ENCODE measurements at places on chromosomes 12 and 14. TPM values are rescaled to one million over a fixed set of nuclear protein-coding genes. Genes with fewer than 3 reads are reported as not detected.

Gene AACS
- total RNA-seq = 20.0 TPM

GRCh38 chr12:105477873-105478272 lies 147.4 kb downstream of the C12orf75 start:
- H3K36me3 ChIP-seq = no peaks in the 10 kb centered on the region
- no peaks in the 10 kb centered on the region for H3K27me3 ChIP-seq
- no peak overlapping the region for H3K4me3 ChIP-seq
- DNase-seq = no peak
- H3K27ac ChIP-seq = no peak overlapping the region

- H3K27me3 ChIP-seq = no peaks in the 10 kb centered on the region
- H3K4me3 ChIP-seq = no peak overlapping the region
- no peaks in the 10 kb centered on the region for H3K4me1 ChIP-seq
- H3K27ac ChIP-seq = no peak overlapping the region
- no peaks in the 10 kb centered on the region for H3K36me3 ChIP-seq
Measured at GRCh38 chr14:75917946-75918335, 63.9 kb downstream of the TGFB3 start.

Gene RNASE3
- not detected for total RNA-seq

- peak overlapping the region; percentile 79 for H3K27ac ChIP-seq
- H3K4me1 ChIP-seq = peaks cover 26% of the 10 kb centered on the region
- no peak overlapping the region for H3K4me3 ChIP-seq
Measured at GRCh38 chr14:54686219-54686870, 119.4 kb downstream of the SAMD4A start.

Gene CMTM5
- total RNA-seq = 1.5 TPM

Gene DHRS2
- total RNA-seq = not detected

GRCh38 chr12:102436867-102437266 lies 43.5 kb downstream of the IGF1 start:
- H3K27ac ChIP-seq = no peak overlapping the region
- H3K27me3 ChIP-seq = no peaks in the 10 kb centered on the region
- H3K4me1 ChIP-seq = peaks cover 16% of the 10 kb centered on the region
- H3K36me3 ChIP-seq = no peaks in the 10 kb centered on the region
- H3K4me3 ChIP-seq = no peak overlapping the region

DNA sequence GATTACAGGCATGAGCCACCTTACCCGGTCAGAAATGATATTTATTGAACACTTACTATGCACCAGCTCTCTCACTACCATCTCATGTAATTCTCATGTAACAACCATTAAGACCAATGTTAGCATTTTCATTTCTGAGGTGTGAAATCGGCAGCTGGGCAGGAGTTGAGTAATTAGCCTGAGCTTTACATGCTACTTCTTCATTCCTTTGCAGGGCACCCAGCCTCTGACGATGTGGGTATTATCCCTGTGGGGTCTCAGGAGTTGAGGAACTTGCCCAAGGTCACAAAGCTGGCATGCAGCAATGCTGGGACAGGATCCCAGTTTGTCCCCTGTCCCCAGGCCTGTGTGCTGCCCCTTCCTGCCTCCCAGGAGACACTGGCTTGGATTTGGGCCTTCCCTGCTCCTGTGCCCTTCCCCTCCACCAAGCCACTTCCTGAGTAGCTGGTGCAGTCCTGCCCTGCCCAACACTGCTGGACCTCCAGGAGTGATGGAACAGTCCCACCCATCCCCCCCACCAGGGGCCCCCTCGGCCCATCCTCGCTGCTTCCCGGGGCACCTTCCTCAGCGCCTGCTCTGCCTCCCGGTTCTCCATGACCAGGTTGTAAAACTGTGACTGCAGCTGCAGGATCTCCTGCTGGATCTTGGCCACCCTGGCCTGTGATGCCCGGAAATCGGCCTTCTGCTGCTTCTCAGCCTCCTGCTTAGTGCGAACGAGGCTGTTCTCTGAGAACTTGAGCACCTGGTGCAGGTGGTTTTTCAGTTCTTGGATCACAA lies 14.7 kb downstream of the RITA1 start:
- H3K4me3 ChIP-seq = no peak overlapping the region
- no peak overlapping the region for H3K27ac ChIP-seq
- H3K36me3 ChIP-seq = no peaks in the 10 kb centered on the region
- H3K4me1 ChIP-seq = peaks cover 5% of the 10 kb centered on the region
- no peak for DNase-seq

Gene KLRC3
- total RNA-seq = not detected

DNA sequence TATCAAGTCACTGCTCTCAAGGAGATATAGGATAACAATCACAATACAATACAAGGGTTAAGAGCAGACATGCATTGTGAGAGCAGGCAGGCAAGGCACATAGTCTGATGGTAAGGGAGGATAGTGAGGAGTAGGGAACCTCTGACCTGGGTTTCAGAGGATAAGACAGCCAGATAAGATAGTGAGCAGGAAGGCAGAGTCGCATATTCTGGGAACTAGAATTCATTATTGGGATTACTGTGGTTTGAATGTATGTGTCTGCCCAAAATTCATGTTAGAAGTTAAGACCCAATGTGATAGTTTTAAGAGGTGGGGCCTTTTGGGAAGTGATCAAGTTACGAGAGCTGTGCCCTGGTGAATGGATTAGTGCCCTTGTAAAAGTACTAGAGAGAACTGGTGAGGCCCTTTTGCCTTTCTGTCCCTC lies 14.4 kb upstream of the ATF1 start:
- no peaks in the 10 kb centered on the region for H3K27me3 ChIP-seq
- no peaks in the 10 kb centered on the region for H3K4me1 ChIP-seq
- H3K36me3 ChIP-seq = peaks cover 15% of the 10 kb centered on the region
- no peak overlapping the region for H3K27ac ChIP-seq
- DNase-seq = no peak
- no peak overlapping the region for H3K4me3 ChIP-seq

Gene DTX1
- 37.1 TPM for total RNA-seq

Gene LRP1-AS
- total RNA-seq = not detected

GRCh38 chr12:117356048-117356447 lies 5.4 kb downstream of the NOS1 start:
- H3K27me3 ChIP-seq = peaks cover 4% of the 10 kb centered on the region
- peaks cover 10% of the 10 kb centered on the region for H3K4me1 ChIP-seq
- H3K4me3 ChIP-seq = no peak overlapping the region
- DNase-seq = no peak
- no peak overlapping the region for H3K27ac ChIP-seq

Gene LBHD2
- total RNA-seq = not detected

- peak; percentile 70 for DNase-seq
- H3K27ac ChIP-seq = peak overlapping the region; percentile 85
- H3K27me3 ChIP-seq = no peaks in the 10 kb centered on the region
- no peaks in the 10 kb centered on the region for H3K36me3 ChIP-seq
- H3K4me3 ChIP-seq = no peak overlapping the region
Measured at GRCh38 chr12:62785941-62786559, 148.9 kb downstream of the PPM1H start.

GRCh38 chr12:43105426-43105981 lies 446.5 kb downstream of the ADAMTS20 start:
- H3K27me3 ChIP-seq = no peaks in the 10 kb centered on the region
- no peaks in the 10 kb centered on the region for H3K36me3 ChIP-seq
- H3K4me1 ChIP-seq = no peaks in the 10 kb centered on the region
- no peak overlapping the region for H3K4me3 ChIP-seq
- H3K27ac ChIP-seq = no peak overlapping the region

Gene DNAJC22
- total RNA-seq = 19.5 TPM

DNA sequence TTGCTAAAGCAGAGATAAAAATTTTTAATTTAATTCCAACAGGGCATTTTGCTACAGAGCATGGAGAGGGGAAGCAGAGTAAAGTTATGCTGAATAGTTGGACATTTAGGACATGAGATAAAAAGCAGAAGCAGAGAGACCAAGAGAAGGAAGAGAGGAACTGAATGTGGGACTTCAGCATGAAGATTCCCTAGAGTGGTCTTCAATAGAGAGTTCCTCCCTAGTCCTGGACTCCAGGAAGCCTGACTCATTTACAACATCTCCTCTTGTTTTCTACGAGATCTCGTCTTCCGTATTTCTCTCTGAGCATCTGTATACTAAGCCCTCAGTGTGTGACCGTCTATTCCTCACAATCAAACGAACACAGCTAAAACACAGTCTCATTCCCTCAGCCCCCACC lies 35.2 kb upstream of the IFT81 start:
- H3K36me3 ChIP-seq = no peaks in the 10 kb centered on the region
- H3K27ac ChIP-seq = no peak overlapping the region
- H3K4me1 ChIP-seq = no peaks in the 10 kb centered on the region
- H3K27me3 ChIP-seq = no peaks in the 10 kb centered on the region
- DNase-seq = no peak

Gene A2ML1
- total RNA-seq = 0.27 TPM

- H3K27ac ChIP-seq = no peak overlapping the region
- H3K27me3 ChIP-seq = no peaks in the 10 kb centered on the region
- no peak for DNase-seq
Measured at GRCh38 chr12:121456551-121456950, 56.6 kb downstream of the RNF34 start.

DNA sequence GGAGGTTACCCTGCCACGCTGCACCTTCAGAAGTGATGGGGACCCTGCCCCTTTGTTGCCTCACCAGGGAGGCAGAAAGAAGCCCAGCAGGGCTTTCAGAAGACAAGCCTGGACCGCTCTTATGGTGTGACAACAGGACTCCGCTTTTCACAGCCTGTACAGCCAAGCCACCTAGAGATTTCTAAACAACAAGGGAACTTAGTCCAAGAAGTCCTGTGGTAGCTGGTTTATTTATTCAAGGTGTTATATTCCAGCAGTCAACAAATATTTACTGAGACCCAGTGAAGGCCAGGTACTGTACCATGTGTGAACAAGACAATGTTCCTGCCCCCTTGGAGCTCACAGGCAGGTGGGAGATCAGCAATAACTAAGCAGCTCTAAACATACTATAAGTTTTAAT lies 4.0 kb upstream of the TMEM229B start:
- no peaks in the 10 kb centered on the region for H3K27me3 ChIP-seq
- H3K4me1 ChIP-seq = no peaks in the 10 kb centered on the region
- H3K4me3 ChIP-seq = no peak overlapping the region
- H3K36me3 ChIP-seq = no peaks in the 10 kb centered on the region
- DNase-seq = no peak

DNA sequence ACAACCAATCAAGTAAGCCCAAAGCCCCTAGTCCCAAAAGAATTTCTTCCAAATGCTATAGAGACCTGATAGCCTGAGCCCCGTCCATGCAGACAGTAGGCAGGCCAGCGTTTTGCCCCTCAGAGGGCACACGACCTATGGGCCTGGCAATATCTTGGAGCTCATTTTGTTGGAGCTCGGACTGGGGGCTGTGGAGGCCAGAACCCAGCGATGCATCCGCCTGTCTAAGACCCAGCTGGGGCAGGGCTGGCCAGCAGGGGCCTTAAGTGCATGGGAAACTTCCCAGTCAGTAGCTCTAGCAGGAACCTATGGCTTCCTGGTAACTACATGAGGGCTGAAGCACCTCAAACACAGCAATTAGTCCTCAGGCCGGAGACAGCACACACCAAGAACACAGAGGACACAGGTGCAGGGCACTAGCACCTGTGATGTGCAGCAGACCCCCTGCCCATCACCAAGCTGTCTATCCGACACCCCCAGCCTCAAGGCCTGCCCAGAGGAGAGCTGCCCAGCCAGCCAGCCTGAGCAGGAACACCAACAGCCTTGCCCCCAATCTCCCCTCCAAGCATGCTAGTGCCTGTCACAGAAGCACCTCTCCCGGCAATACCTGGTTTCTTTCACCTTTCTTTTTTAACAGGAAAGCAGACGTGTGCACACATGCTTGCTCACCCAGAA lies 50.8 kb downstream of the ARL6IP4 start:
- no peaks in the 10 kb centered on the region for H3K4me1 ChIP-seq
- no peak overlapping the region for H3K27ac ChIP-seq
- H3K4me3 ChIP-seq = no peak overlapping the region
- H3K27me3 ChIP-seq = no peaks in the 10 kb centered on the region

GRCh38 chr12:21301-22189 lies 45.0 kb upstream of the IQSEC3 start:
- no peak overlapping the region for H3K4me3 ChIP-seq
- no peaks in the 10 kb centered on the region for H3K4me1 ChIP-seq
- peaks cover 10% of the 10 kb centered on the region for H3K36me3 ChIP-seq
- H3K27me3 ChIP-seq = no peaks in the 10 kb centered on the region
- DNase-seq = no peak

GRCh38 chr14:97977651-97978261 lies 1180.6 kb downstream of the VRK1 start:
- DNase-seq = peak; percentile 92
- H3K27ac ChIP-seq = peak overlapping the region; percentile 96
- H3K4me3 ChIP-seq = no peak overlapping the region
- no peaks in the 10 kb centered on the region for H3K36me3 ChIP-seq
- no peaks in the 10 kb centered on the region for H3K27me3 ChIP-seq
- peaks cover 15% of the 10 kb centered on the region for H3K4me1 ChIP-seq

Gene KERA
- total RNA-seq = not detected

- H3K4me3 ChIP-seq = no peak overlapping the region
- no peaks in the 10 kb centered on the region for H3K27me3 ChIP-seq
- no peak for DNase-seq
- no peaks in the 10 kb centered on the region for H3K4me1 ChIP-seq
- no peaks in the 10 kb centered on the region for H3K36me3 ChIP-seq
Measured at GRCh38 chr12:71799106-71799505, 40.5 kb upstream of the TBC1D15 start.

DNA sequence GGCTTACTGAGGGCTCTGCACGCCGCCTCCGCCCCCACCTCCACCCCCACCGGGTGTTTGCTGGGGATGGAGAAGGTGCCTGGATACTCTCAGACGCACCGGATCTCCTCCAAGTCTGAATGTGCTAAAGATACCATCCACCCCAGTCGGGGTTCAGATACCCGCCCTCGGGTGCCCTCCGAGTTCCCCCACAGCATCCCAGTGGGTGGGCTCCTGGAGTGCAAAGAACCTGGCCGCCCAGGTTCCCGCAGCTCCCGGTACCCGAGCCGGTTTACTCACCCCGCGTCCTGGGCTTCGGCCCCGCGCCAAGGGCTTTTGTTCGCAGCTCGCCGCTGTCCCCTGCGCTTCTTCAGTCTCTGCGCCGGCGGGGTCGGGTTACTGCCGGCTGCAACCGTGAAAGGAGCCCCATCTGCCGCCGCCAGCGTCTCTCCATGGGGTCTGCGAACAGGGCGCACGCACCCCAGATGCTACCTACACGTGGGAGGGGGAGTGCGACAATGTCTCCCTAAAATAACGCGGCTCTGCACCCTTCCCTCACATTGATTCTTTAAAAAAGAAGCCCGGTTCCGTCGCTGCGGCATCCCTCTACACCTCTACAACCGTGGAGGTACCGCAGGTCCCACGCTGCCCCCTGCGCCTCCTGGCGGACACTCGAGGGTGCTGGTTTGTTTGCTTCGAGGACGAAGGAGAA lies at the start of gene CCDC177:
Gene CCDC177, minus strand, starts transcription at position 609 of the 691 bp plus-strand sequence. CDS start 1,249 bp downstream, outside the sequence.
- no peak within 1 kb of the TSS for H3K27ac ChIP-seq
- H3K4me3 ChIP-seq = no peak within 1 kb of the TSS
- H3K36me3 ChIP-seq = no peaks in the 10 kb centered on the region
- DNase-seq = peak; percentile 65
- H3K27me3 ChIP-seq = peaks cover 19% of the 10 kb centered on the region
- H3K4me1 ChIP-seq = peaks cover 31% of the 10 kb centered on the region

GRCh38 chr14:55893705-55894104 lies 224.5 kb upstream of the PELI2 start:
- DNase-seq = no peak
- no peaks in the 10 kb centered on the region for H3K36me3 ChIP-seq
- H3K27me3 ChIP-seq = no peaks in the 10 kb centered on the region
- H3K4me1 ChIP-seq = no peaks in the 10 kb centered on the region
- no peak overlapping the region for H3K4me3 ChIP-seq
- H3K27ac ChIP-seq = no peak overlapping the region

All from thyroid gland (tissue), 4 donors.